Kidney (tissue), 22 donors: ENCODE measurements at places on chromosomes 7 and 10. TPM values are rescaled to one million over a fixed set of nuclear protein-coding genes. Genes with fewer than 3 reads are reported as not detected.

Gene CRYGN
- polyA plus RNA-seq, result not detected

Gene GPR15LG
- polyA plus RNA-seq, result not detected

Gene TEX36
- not detected for polyA plus RNA-seq

Gene NRCAM
- polyA plus RNA-seq, result 16.8 TPM

Gene NKX1-2
- polyA plus RNA-seq, result not detected

Gene PSD
- 1.2 TPM for polyA plus RNA-seq

Gene LIPK
- not detected for polyA plus RNA-seq

Gene GPER1
- 4.8 TPM for polyA plus RNA-seq

Gene FRMD4A
- polyA plus RNA-seq, result 16.0 TPM

Gene PTPN20
- 2.6 TPM for polyA plus RNA-seq

Gene LMBR1
- polyA plus RNA-seq, result 19.6 TPM

Gene EMX2
- 44.9 TPM for polyA plus RNA-seq

Gene PNLIPRP3
- polyA plus RNA-seq, result not detected

Gene ASIC3
- polyA plus RNA-seq, result 3.1 TPM

Gene GTF2IRD2
- polyA plus RNA-seq, result 12.8 TPM

Gene RBP3
- not detected for polyA plus RNA-seq

Gene TMEM225B
- polyA plus RNA-seq, result 1.6 TPM

Gene FKBP6
- polyA plus RNA-seq, result not detected

Gene ERVW-1
- not detected for polyA plus RNA-seq

Gene CYP2E1
- 3.4 TPM for polyA plus RNA-seq
